ENCODE measurements at places on chromosomes 13 and 19.

- DNase-seq, result peak; percentile 5
These were observed 651 bp upstream of the POLR1D start for GRCh38 chr13:27621116-27621365.

DNA sequence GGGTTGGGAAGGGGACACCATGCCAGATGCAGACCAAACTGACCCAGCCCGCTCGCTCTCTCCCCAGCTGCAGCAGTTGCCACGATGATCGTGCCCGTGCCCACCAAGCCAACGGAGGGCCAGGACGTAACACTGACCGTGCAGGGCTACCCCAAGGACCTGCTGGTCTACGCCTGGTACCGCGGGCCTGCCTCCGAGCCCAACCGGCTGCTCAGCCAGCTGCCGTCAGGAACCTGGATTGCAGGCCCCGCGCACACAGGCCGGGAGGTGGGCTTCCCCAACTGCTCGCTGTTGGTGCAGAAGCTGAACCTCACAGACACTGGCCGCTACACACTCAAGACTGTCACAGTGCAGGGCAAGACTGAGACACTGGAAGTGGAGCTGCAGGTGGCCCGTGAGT, 8.8 kb downstream of the CEACAM16 start:
- DNase-seq, result no peak

GRCh38 chr13:37148501-37148900, 43.0 kb upstream of the CSNK1A1L start:
- no peak for DNase-seq

GRCh38 chr13:105702441-105702840, 833.0 kb downstream of the EFNB2 start:
- DNase-seq, result no peak

DNA sequence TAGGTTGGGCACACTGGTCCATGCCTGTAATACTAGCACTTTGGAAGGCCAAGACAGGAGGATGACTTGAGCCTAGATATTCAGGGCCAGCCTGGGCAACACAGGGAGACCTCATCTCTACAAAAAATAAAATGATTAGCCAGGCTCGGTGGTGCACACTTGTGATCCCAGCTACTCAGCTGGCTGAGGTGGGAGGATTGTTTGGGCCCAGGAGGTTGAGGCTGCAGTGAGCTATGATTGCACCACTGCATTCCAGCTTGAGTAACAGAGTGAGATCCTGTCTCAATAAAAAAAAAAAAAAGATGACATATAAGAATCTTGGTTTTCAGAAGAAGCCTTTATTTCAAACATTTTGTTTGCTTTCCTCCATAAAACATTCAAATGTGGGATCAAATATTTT, 178.0 kb downstream of the LIG4 start:
- DNase-seq, result no peak
